Inflammatory macrophage (primary cell): ENCODE measurements at places on chromosomes 1 and 21.

GRCh38 chr1:95233319-95233736 is 682 bp upstream of the RWDD3 start:
- no peak for DNase-seq

GRCh38 chr1:84156210-84156621 is 12.1 kb downstream of the PRKACB start:
- peak; percentile 34 for DNase-seq

- DNase-seq = no peak
Measured at GRCh38 chr1:244316407-244316806, 135.3 kb downstream of the ADSS2 start.

DNA sequence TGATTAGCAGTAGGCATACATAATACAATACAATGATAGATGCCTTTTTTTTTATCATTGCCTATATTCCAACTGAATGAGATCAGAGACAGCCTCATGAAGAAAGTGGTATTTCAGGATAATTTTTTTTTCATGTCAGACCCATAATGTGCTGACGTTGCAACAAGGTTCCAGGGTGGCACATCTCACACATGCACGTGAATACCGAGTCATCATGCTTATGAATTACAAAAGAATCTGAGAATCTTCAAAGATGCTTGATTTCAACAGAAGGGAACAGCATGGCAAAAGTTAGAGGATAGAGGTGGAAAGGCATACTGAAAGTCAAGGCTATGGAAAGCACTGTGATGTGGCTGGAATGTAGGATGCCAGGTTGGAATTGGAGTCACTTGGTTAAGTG is 5.0 kb upstream of the RNF11 start:
- DNase-seq = peak; percentile 29

GRCh38 chr1:245673881-245674414 is 519.2 kb downstream of the KIF26B start:
- peak; percentile 64 for DNase-seq

- no peak for DNase-seq
Measured at GRCh38 chr1:185837711-185838110, 103.5 kb downstream of the HMCN1 start.

DNA sequence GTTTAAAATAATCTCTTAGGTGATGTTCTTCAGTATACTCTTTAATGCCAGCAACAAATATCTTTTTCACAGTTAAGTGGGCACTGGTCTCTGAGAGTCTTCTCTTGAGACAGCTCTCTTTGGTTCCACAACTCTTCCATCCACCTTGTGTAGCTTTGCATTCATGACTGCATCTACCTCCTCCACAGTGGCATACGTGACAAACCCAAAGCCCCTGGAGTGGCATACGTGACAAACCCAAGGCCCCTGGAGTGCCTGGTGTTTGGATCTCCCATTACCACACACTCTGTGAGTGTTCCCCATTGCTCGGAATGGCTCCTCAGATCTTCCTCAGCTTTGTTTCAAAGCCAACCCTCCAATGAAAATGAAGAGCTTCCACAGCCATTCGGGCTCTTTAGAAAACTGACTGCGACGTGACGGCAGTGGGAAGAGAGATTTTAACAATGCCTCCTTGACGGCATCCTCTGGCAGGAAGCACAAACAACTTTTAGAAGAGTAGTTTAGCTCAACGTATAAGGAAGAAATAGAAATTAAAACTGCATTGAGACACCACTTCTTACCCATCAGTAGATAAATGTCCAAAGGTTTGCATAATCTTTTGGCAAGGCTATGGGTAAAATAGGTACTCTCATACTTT is 45.8 kb downstream of the SLC30A7 start:
- DNase-seq = no peak

DNA sequence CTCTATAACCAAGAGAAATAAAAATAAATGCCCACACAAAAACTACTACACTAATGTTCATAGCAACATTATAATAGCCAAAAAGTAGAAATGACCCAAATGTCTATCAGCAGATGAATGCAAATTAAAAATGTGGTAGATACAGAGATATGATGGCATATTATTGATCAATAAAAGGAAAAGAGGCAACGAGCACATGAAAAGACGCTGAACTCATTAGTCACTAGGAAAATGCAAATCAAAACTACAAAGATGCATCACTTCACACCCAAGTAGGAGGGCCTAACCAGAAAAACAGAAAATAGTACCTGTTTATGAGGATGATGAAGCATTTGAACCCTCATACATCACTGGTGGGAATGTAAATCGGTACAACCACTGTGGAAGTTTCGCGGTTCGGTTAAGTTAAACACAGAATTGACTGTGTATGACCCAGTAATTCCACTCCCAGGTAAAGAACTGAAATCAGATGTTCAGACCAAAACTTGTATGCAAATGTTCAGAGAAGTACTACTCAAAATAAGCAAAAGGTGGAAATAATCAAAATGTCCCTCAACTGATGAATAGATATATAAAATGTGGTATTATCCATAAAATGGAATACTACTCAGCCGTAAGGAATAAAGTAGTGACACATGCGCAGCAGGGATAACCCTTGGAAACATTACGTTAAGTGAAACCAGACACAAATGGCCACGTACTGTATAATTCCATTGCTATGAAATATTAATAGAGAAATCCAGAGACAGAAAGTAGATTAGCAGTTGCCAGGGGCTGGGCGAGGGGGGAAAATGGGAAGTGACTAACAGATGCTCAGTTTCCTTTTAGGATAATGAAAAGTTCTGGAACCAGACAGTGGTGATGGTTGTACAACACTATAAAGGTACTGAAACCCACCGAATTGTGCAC is 3.1 kb downstream of the USP48 start:
- no peak for DNase-seq

- no peak for DNase-seq
Measured at GRCh38 chr1:14648391-14648790, 49.9 kb downstream of the KAZN start.

DNA sequence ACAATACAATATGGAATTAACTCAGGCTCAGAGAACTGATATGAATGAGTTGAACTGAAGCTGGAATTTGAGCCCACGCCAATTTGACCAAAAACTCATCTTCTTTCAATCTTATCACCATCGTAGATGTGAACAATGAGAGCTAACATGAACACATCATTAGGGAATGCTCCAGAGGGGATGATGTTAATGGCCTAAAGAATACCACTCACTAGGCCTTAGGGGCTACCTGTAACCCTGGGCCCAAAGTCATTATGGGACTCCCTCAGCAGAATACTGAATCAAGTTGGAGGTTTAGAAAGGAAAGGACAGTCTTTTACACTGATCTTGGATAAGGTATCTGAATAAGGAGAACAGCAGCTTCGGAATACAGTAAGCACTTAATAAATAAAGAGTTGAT is 73.6 kb downstream of the C1orf94 start:
- no peak for DNase-seq

- DNase-seq = no peak
Measured at GRCh38 chr1:159835356-159835755, 8.7 kb downstream of the SLAMF8 start.

DNA sequence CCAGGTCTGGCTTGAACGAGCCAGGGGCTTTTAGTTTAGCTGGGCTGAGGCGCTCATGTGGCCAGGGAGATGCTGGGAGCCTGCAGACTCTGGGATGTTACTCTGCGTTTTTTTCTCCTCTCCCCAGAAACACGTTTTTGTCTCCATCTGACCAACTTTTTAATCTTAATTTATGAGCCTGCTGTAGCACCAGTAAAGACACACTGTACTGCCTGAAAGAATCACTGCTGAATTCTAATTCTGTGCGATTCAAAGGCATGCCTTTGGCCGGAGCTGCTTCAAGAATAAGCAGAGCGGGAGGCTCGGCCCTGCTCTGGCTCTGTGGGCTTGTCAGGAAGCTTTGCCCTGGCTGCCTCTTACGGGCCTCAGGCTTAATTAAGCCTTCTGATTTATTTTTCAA is 129.5 kb downstream of the CAMTA1 start:
- DNase-seq = no peak

GRCh38 chr1:229191066-229191674 is 79.7 kb upstream of the RAB4A start:
- no peak for DNase-seq

DNA sequence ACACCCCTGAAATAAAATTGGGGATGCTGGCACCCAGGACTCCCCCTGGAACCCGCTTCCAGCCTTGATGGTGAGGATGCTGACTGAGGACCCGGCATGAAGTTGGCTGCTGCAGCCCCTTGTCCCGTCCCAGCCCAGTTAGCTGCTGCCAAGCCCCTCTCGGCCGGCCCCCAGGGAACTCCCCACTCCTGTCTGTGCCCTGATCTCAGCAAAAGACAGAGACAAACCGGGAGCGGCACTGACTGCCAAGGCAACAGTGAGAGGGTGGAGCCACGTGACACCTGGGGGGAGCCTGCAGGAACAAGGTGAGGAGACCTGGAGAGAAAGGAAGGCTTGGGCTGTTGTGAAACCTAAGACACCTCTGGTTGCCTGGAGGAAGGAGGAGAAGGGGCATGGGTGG is 24.7 kb downstream of the CASZ1 start:
- no peak for DNase-seq

GRCh38 chr21:32426066-32426465 is 13.6 kb downstream of the EVA1C start:
- no peak for DNase-seq

DNA sequence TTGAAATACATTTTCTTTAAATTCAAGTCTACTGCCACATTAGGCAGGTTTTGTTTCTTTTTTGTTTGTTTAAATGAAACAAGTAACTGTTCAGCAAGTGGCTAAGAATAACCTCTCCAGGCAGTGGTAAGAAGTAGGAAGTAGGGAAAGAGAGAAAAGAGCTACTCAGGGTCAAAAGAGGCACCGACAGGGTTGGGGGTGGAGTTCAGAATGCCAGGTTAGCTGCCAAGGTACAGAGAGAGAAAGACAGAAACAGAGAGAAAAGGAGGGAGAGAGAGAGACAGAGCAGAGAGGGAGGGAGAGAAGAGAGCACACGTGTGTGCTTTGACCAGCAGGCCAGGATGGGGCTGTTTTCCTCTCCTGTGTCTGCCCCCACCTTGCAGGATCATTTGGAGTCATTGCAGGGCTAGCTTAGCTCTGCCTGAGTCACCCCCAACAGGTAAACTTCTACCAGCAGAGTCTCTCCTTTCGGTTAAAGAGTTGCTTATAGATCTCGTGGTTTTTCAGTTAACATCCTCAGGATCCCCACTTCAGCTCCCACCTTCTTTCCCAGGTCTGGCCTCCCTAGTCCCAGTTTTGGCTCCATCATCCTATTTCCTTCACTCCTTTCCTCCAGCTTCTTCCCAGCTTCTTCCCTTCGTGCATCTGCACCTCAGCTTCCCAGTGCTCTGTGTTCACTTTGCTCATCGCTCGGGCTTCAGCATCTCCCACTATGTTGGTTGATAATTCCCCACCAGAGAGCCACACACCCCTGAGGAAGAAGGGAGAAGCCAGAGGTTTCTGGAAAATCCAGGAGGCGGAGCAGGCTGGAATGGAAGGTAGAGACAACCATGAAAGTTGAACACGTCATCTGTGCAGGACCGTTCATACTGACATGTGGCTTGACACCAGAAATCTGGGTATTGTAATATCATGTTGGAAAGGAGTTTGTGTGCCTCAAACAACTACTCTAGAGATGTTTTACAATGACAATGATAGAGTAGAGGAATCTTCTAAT is 21.8 kb upstream of the RAB4A start:
- DNase-seq = no peak

DNA sequence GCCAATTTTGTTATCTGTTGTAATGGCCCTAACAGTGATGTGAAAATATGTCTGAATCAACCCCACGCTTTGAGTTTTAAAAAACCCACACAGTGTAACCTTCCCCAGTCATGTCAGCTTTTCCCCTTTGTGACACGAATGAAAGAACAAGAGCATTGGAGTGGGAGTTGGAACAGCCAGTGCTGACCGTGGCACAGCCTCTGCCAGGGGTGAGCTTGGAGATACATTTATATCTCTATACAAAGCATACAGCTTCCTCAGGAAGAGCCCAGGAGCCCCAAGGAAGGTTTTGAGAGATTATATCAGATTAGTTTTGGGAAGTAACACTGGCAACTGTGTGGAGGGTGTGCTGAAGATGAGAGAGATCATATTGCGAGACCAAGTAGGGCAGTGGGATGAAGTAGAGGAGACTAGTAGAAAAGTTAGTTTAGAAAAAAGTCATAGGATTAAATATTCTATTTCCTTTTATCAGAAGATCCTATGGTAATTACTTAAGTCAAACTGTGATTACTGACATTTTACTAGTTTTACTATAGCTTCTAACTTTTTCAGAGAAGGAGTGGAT is 15.9 kb downstream of the LRRC8B start:
- DNase-seq = peak; percentile 84

DNA sequence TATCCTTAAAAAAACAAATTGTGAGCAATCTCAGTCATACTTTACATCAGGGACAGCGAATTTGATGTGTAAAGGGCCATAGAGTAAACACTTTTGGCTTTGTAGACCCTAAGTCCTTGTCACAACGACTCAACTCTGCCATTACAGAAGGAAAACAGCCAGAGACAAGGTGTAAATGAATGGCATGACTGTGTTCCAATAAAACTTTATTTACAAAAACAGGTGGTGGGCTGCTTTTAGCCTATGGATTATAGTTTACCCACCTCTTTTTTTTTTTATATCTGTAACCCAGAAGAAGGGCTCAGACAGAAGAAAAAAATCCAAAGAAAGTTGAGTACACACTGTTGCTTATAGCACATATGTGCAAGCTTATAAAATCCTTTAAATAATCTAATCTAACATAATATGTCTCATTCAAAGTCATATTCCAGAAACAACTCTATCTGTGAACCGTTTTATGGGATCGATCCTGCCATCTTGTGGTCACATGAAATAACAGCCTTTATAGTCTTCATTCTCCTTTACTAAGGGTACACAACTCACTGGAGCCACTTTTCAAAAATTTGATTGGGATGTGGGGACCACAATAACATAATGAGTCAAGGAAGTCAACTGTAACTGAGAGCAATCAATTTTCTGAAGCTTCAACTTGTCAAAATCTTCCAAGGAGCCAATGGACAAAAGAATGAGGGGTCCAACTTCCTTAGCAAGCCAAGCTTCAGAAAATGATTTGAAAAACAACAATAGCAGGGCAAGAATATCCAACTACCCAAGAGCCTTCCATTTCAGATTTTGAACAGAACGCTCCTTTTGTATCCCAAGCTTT is 142.2 kb upstream of the KRTAP19-8 start:
- DNase-seq = peak; percentile 64

GRCh38 chr1:200880212-200880611 is 7.4 kb downstream of the GPR25 start:
- no peak for DNase-seq

DNA sequence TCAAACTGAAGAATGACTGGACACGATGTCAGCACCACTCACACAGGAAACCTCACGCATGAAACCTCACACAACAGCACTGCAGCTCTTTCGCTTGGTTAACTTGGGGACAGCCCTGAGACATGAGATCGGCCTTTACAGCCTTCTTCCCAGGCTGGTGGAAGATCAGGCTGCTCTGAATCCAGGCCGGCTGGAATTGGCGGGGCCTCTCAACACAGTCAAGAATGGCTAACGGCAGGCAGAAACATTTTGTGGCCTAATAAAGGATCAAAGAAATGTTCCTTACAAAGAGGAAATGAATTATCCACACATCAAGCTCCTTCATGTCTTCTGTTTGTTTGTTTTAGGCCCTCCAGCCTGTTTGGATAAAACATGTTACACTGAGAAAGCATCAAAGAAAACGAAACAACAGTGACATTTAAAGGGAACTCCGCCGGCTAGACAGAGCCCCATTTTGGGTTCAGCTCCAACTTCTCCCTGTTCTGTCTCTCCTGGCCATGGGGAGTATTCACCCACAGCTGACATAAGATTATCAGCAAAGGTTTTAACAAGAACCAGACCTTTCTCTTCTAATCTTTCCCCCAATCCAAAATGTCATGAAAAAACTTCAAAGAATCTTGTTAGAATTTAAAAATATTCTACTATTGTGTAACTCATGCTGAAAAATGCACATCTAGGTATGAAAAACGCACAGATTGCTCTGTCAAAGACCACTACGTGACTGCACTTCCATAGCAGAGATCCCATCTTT is 131.2 kb downstream of the SLC45A1 start:
- DNase-seq = no peak
